ENCODE measurements at places on chromosomes 5 and 9.

DNA sequence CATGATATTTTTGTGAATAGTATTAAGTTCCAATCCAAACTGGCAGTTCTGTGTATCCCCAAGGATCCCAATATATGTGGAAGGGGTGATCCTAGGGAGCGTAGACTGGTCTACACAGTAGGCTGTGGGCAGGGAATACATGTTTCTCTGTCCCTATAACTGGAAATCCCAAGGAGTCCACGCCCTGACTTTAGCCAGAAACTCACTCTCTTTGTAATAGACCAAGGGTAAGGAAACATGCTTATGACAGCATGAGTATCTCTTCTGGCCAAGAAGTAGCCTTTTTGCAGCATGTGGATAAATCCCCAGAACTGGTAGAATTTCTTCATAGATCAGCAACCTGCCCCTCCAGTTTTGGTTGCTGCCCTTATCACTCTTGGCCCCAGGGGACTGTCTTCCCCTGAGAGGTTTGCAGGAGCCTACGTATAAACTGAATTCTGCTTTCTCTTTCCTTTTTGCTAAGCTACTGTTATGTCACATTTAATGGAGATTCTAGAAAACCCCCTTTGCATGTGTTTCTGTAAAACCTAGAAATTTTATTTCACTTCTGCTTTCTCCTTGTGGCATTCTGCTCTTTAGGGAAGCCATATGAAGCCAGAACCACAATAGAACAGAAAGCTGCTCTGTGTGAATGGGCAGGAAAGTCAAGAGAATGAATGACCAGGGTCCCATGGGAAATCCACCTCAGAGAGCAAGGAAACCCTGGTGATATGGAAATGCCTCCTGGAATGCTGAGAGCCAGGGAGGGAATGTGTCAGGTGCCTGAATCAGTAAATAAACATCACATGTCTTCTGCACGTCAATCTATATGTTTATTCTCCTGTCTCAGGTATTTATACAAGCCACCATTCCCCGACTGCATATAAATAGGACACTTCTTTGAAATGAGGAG lies 3.5 kb downstream of the IFNA2 start:
- DNase-seq, result no peak

- DNase-seq, result no peak
These were observed 81.8 kb upstream of the MEF2C start for GRCh38 chr5:88964831-88965230.

- no peak for DNase-seq
These were observed 42.6 kb upstream of the APC start for GRCh38 chr5:112694853-112695709.

DNA sequence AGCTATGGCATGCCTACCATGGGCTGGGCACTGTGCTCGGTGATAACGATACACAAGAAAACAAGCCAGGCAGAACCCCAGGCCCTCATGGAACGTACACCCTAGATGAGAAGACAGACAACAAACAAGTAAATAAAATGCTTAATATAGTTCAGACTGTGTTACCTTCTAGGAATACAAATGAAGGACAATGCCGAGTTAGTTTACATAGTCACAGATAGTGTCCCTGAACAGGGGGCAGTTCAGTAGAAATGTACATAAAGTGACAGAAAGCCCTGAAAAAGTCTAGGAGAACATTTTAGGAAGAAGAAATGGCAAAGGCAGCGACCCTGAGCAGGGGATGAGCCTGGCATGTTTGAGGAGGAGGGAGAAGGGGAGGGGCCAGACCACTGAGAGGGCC lies 21.7 kb downstream of the SLC22A5 start:
- DNase-seq, result no peak

DNA sequence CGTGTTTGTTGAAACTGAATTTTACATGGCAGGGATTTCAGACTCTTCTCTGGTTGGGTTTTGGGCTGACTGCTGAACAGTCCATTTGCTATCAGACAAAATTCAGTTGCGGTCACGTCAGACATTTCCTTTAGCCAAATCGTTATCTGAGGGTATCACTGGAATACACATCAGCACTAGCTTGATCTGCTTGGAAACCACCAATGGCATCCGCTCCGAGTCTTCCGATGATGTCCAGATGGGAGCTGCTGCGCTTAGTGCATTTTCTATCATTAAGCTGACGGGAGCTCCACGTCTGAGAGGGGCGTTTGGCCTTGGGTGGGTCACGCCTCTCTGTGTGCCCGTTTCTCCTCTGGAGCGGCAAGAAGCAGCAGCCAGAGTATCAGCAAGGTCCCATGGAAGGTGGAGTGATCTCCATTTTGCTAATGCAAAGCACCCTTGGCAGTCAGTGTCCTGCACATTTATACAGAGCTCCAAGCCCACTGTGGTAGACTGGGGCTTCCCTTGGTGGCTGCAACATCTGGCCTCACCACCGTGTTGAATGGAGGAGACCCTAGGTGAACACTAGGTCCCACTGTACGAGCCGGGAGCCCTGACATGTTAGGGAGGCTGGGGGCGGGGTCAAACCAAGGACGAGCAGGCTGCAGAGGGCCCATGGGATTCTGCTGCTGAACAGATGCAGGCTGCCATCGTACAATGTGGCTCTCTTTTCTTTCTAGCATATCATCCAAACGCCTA lies 134.6 kb upstream of the PHYKPL start:
- no peak for DNase-seq

GRCh38 chr5:1916041-1917001 lies 33.6 kb upstream of the IRX4 start:
- DNase-seq, result no peak

DNA sequence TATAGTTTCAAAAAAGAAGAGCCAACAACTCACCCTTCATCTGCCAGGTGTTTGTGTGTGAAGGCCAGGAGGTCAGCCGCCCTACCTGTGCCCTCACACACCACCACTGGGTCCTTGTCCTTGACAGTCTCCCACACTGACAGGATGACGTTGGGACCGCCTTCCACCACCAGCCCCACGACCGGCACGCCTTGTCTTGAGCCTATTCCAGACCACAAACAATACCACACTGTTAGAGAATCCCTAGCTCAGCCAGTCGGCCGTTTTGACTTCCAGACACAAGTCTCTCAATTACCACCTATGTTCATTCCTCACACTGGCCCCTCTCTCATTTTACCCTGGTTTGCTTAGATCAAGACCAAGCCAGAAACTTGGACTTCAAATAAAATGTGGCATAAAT lies 66.1 kb downstream of the TRPM6 start:
- DNase-seq, result no peak

- no peak for DNase-seq
These were observed 168.1 kb downstream of the PDE4D start for GRCh38 chr5:59725392-59725767.

DNA sequence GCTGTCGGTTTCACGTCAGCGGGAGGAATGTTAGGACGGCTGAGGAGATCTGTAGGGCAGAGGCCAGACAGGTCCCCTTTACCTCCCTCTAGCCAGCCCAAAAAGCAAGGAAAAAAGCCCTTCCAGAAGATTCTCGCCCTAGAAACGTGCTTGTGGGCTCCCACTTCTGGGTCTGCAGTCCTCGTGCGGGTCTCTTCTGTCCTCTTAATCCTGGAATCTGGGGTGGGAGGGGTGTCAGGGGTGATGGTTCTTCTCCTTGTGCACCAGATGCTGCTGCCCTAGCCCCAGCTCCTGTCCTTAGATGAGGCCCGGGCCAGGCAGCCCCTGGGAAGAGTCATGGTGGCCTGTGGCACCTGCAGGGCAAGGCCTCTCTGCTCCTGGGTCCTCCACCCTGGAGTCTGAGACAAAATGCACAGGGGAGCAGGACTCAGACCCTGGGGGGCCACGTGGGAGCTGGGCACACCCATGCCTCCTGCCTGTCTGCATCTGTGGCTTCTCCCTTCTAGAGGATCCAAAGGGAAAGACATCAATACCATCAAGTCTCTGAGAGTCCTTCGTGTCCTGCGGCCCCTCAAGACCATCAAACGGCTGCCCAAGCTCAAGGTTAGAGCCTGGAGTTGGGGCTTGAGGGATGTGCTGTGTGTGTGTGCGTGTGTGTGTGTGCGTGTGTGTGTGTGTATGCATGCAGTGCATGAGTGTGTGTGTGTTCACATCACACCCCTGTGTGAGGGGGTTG lies 174.2 kb downstream of the CACNA1B start:
- DNase-seq, result no peak

- DNase-seq, result no peak
These were observed 74.9 kb downstream of the CAMK4 start for GRCh38 chr5:111299067-111299481.

DNA sequence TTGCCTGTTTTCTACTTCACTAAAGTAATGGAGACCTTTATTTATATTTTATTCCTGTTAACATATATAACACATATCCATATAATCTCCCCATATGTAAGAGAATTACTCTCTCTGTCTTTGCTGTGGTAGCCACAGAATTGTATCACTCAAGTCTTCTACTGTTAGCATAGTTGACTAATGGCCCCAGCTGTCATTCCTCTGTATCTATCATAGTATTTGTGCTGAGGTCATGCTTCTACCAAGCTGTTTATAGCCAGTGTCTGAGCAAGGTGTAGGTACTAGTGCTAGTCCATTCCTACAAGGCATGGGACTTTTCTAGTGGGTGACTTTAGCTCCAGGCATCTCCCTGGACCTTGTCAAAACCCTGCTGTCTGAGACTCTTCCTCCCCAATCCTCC lies 244.1 kb downstream of the KIAA0825 start:
- DNase-seq, result no peak

- DNase-seq, result no peak
These were observed 669.2 kb upstream of the ACO1 start for GRCh38 chr9:31715250-31715649.

DNA sequence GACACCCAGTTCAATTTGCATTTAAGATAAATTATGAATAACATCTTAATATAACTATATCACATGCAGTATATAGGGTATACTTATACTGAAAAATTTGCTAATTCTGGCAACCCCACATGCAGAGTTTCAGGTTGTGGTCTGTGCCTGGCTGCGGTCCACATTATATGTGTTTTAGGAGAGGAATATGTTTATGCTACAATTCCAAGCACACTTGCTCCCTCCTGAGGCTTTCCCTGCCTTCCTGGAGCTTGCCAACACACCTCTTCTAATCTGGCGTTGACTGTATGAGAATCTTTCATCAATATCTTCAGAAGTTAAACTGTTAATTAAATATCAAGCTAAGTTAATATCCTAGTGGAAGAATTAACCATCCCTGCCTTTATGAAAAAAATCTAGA lies 45.2 kb downstream of the SEMA5A start:
- DNase-seq, result no peak

GRCh38 chr5:138623053-138623452 lies 47.9 kb upstream of the HSPA9 start:
- no peak for DNase-seq

DNA sequence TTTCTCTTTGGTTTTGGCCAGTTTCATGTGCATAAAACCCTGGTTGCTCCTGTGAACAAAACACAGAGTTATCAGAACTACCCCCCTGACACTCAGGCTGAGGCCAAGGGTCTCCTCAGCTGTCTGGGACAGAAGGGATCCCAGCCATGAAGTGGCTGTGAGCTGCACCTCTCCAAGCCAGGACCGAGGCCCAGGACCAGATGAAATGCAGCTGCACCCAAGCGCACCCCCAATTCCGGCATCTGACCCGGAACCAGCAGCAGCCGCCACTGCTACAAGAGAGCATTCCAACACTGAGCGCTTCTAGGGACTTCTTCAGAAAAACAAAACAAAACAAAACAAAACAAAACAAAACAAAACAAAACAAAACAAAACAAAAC lies 16.0 kb upstream of the SLC25A51 start:
- DNase-seq, result no peak

GRCh38 chr5:157187046-157187754 lies 6.6 kb downstream of the ITK start:
- no peak for DNase-seq

GRCh38 chr9:74147906-74148305 lies 349.2 kb upstream of the RORB start:
- no peak for DNase-seq

DNA sequence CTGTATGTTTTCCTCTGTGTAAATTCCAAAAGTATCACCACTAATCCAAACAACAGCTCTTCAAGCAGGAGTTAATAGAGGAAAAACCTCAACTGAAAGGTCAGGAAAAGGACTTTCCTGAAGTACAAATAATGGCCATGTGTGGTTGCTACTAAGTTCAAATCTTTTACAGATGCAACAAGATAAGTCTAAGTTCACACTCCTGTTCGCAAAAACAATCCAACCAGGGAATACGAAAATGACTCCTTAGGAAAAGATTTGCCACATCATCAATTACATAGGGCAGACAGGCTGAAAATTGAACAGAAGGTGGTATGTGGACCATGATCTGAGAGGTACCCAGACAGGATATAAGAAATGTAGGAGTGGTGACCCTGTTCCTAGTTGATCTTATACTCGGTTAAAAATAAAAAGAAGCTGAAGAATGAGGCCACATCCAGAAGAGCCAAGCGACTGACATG lies 210.2 kb downstream of the TSSK1B start:
- DNase-seq, result no peak

DNA sequence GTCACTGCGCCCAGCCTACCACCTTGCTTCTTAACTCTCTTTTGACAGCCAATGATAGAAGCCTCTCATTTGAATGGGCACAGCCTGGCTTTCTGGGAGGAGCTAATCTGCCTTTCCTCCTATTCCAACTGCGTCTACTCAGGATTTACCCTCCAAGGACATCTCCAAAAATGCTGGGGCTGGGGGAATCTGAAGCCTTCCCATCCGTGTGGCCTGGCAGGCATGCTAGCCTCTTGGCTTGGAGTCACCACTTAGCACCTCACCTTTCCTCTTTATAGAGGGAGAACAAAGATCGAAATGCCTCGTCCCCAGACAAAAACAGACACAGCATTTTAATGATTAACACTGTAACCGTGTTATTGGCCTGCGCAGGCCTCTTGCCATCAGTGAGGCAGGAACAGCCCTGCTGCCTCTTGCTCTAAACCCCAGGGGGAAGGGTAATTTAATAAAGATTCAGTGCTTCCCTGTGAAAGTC lies 108.2 kb upstream of the KLF4 start:
- no peak for DNase-seq

DNA sequence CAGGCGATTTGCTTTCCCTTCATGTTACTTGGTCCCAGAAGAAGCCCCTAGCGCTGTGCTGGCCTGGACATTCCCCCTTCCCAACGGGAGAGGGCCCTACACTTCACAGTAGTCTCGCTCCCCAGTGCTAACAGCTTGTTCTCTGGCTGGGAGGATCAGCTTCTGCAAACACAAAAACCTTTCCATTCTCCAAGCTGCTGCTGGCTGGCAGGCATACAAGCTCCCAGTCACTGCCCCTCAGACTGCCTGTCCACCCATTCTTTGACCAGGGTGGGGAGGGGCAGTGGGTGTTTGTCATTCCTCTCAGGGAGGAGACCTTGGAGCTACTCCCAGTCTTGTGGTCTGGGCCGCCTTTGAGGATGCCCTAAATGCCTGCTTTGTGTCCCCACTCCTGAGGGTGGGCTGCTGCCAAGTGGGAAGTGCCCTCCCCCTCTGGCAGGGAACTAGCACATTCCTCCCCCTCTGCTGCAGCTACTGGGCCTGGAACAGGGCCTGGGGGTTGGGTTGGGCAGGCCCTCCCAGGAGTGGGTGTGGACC lies 20.8 kb downstream of the ENHO start:
- DNase-seq, result no peak

- DNase-seq, result no peak
These were observed 53.2 kb downstream of the GALNT10 start for GRCh38 chr5:154243736-154244135.

GRCh38 chr5:67043796-67044511 lies 152.6 kb downstream of the CD180 start:
- DNase-seq, result no peak
